Stimulated activated CD8-positive, alpha-beta memory T cell treated with anti-CD3 and anti-CD28 coated beads, Interleukin-15, amount 100 ng/mL, for 4 hours (primary cell): ENCODE measurements at places on chromosomes 11 and 22.
A peak's percentile ranks its signal among the peaks of the same experiment; 100 is the strongest.

GRCh38 chr11:126359431-126360048, 4.1 kb downstream of the ST3GAL4 start:
- DNase-seq: no peak

DNA sequence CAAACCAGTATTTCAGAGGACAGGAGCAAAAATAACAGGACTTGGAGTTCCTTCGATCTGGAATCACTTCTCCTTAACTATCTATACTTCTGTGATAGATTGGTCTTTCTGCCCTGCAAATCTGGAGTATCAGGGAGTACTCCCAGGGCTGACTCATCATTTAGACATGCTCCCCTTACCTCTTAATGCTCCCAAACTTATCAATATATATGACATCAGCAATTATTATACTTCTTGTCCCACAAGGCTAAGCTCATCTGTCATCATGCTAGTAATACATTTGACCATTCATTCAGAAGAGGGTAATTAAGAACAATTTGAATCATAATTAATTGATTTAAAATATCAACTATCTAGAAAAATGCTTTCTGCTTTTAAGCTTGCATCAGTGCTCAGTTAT, 163.8 kb downstream of the SWAP70 start:
- no peak for DNase-seq

DNA sequence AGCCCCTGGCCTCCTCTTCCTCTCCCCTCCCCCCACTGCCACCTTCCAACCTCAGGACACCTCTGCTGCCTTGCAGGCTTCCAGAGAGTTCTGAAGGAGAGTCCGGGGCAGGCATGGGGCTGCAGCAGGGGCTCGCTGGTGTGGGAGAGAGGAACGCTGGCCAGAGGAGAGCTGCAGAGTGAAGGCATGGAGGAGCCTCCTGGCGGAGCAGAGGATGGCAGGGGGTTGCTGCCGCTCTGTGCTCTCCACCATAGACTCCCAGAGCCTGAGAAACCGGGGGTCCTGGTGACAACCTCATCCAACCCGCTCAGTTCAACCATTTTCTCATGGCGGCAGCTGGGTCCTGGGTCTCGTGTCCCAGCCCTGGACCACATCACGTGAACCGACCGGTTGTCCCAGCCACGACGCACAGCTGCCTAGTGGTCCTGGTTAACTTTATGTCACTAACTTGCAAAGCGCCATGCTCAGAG, 17.5 kb downstream of the MRGPRG start:
- no peak for DNase-seq

DNA sequence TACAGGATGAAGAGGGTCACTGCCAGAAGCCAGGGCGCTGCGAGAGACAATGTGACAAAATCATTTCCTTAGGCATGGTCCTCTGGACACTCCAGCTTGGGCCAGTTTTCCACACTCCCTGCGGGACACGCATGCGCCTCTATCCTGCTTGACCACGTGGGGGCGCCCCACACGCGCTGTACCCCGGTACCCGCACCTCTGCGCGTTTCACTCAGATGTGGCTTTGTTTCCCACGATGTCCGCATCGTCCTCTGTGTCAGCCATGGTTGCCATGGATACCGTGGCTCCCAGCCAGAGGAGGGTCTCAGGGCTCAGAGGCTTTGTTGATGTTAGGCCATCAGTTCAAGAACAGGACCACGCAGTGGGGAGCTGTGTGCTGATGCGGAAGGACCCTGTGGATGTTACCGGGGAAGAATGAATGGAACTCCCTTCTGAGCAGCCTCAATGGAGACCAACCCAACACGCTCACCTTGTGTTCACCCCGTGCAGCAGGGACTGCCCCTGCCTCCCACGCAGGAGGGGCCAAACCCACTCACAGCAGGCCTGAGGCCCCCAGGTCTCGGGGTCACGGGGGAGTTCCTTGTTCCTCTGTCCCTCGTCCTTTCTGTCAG, 101.1 kb upstream of the SLC22A12 start:
- no peak for DNase-seq

DNA sequence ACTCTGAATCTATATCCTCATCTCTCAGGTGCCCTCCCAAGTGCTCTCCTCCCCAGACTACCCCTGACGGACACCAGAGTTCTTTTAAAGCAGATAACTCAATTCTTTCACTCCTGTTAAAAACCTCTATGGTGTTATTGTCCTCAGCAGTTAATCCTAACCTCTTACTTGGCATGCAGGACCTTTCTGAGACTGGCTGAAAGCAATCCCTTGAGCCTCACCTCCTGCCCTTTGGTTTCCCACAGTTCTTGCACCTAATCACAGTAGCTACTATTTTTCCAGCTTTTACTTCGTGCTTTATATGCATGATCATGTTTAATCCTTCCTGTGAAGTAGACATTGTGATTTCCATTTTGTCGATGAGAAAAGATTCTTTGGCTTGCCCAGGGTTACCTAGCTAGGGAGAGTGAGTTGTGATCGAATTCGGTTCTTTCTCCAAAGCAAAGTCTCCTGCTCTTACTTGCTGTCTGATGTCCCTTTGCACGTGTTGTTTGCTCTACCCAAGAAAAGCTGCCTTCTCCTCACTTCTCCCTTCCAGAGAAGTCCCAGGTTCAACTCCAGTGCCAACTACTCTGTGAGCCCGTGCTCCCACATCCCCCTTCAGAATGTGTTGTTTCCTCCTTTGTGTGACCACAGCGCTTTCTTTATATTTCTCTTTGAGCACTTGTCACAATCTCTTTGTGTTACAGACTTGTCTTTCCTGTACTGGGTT, 2.1 kb downstream of the UBE2L3 start:
- DNase-seq: no peak

- DNase-seq: no peak
Measured at GRCh38 chr11:86508604-86509587, 134.2 kb downstream of the CCDC81 start.

DNA sequence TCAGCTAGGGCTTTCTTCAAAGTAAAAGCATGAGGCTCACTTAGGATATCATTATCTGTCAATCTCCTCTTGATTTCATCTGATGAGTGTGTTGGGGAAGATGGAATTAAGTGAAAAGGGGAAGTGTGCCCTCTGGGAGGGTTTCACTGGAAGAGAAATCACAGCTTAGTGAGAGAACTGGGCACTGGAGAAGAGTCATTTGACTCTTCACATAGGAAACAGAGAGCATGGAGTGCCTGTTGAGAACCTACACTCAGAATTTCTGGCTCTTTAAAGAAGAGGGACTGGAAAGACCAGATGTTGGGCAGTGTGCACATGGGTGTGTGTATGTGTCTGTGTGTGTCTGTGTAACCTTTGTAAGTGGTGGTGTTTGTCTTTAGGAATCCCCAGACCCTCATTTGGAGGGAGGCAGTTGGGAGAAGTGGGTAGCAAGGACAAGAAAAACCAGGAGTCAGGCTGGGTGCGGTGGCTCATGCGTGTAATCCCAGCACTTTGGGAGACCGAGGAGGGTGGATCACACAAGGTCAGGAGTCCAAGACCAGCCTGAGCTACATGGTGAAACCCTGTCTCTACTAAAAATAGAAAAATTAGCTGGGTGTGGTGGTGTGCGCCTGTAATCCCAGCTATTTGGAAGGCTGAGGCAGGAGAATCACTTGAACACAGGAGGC, 10.0 kb downstream of the STX3 start:
- no peak for DNase-seq

GRCh38 chr11:73239111-73239521, 21.0 kb downstream of the P2RY2 start:
- DNase-seq: no peak

GRCh38 chr11:26578998-26579661, 7.1 kb upstream of the MUC15 start:
- DNase-seq: no peak

- no peak for DNase-seq
Measured at GRCh38 chr11:35272391-35272902, 133.5 kb downstream of the CD44 start.

DNA sequence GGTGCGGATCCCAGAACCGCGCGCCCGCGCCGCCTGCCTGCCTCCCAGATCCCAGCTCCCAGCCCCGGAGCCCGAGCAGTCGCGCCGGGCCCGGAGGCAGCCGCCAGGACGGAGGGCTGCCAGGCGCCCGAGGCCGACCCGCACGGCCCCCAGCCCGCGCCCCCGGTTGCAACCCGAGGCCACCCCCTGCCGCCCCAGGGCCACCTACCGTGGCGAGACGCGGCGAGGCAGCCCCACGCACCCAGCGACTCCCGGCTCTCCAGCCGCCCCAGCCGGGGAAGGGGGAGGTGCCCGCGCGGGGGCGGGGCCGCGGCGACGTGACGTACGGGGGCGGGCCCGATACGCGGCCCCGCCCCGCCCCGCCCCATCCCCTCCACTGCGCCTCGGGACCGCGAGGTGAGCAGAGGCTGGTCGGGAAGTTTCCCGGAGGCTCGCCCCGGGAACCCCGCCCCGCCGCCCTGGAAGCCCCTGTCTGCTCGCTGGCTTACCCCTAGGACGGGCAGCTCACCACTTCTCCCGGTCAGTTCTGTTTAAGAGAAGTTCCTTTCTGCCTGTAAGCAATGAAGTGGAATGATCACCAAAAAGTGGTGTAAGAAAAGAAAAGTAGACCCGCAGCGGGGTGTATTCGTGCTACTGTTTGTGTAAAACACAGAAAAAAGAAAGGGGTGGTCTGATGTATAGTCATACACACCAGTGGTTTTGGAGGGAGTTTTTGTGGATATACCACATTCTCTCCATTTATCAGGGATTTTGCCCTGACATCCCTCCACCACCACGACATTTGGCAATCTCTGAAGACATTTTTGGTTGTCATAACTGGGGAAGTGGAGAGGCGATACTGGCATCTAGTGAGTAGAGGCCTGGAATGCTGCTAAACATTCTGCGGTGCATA, at the start of gene TPST2:
Gene TPST2, minus strand, starts transcription at position 288 of the 892 bp plus-strand sequence. CDS start 48,502 bp downstream, outside the sequence.
- peak; percentile 54 for DNase-seq

- DNase-seq: no peak
Measured at GRCh38 chr11:7563281-7563680, 49.5 kb downstream of the PPFIBP2 start.

- no peak for DNase-seq
Measured at GRCh38 chr11:58813693-58814092, 30.8 kb downstream of the GLYATL2 start.

GRCh38 chr11:20008190-20008870, 151.9 kb downstream of the DBX1 start:
- DNase-seq: no peak

DNA sequence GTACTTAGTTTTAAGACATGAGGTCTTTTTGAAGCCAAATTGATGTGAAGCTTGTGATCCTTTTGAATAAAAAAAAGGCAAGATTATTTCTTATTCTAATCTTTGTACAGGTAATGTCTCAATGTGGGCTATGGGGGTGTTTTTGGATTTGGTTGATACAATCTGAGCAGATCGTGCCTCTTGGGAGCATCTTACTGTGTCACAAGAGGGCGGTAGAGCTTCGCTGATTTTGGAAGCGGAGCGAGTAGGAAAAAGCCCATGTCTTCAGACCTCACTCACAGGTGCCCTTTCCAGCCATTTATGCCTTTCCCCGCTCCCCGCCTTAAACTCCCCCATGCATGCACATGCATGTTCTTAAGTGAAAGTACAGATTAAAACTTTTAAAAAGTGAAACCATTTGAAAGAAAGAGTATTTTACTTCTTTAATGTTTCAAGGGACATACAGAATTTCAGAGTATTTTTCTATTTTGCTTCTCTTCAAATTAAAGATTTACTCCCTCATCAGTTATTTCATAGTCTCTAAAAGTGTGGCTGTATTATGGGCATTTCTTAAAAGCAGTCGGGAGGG, 18.8 kb downstream of the DDX25 start:
- DNase-seq: no peak

GRCh38 chr11:12768726-12769673, 94.8 kb downstream of the TEAD1 start:
- DNase-seq: no peak

DNA sequence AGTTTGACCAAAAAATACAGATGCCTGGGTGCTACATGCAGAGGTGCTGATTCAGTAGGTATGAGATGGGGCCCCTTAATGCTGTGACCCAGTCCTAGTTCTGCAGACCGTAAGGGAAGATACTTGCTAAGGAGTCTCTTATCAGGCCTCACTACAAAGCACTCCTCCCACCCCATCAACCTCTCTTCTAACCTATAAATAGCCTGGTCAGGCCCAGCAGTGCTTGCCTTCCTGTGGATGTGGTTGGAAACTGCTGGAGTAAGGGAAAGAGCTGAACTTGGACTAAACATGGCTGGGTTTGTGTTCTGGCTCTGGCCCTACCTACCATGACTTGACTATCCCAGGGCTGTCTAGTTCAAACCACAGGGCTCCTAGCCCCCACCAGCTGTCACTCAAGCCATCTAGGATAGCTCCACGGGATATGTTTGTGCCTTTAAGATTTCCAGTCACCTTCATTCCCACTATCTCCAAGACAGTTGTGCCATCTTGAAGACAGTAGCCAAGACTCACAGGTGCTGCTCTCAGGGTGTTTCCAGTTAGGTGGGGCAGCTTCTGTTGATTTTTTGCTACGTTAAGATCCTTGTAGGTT, 9.5 kb upstream of the DKK3 start:
- no peak for DNase-seq

- no peak for DNase-seq
Measured at GRCh38 chr11:119744577-119744976, 15.6 kb upstream of the NECTIN1 start.

DNA sequence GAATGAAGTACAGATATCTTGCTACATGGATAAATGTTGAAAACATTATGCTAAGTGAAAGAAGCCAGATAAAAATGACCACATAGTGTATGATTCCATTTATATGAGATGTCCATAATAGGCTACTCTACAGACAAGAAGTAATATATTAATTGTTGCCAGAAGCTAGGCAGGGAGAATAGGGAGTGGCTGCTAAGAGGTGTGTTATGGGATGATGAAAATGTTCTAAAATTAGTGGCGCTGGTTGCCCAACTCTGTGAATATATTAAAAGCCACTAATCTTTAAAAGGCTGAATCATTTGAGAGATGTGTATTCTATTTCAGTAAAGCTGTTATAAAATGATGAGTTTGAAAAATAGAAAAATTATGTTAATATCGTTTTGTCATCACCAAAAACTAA, 144.4 kb downstream of the NCAM1 start:
- DNase-seq: no peak

DNA sequence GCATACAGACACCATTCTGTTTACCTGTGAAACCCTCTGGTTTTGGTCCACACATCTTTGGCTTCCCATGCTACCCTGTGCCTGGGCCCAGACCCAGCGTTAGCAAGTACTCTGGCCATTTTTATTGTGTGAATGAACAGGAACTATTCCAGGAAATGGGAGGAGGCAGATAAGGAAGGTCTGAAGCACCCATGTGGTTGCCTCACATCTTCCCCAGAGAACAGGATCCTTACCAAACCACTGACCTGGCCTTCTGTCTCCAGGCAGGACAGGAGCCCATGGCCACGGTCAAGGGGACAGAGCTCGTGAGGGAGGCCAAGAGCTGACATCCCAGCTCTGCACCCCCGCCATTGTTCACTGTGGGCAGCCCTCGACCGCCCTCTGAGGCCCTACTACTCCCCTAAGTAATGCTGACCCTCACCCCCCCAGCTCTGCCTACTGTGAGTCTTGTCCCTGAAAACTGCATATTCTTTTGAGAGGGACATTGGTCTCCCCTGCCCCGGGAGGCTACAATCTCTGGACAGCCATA, 97.7 kb upstream of the TP53I11 start:
- no peak for DNase-seq

DNA sequence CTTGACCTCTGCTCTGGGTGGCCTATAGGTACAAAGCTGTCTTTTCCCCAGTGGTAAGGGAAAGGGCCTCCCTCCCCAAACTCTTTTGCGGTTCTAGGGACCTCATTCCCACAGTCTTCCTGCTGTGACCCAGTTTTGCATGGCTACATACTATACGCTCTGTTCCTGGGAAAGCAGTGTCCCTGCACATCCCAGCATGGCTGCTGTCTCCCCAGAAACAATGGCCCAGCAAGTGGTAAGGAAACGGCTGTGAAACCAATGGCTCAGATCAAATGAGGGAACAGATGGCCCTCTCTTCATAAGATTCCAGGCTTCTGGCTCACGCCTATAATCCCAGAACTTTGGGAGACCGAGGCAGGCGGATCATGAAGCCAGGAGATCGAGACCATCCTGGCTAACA, 41.1 kb downstream of the RPL27A start:
- DNase-seq: no peak
